ENCODE measurements at places on chromosomes 7 and 10.

GRCh38 chr10:96832721-96833219, 672 bp downstream of the LCOR start:
- peak overlapping the region; percentile 98 for H3K27ac ChIP-seq
- peak; percentile 42 for DNase-seq
- no peaks in the 10 kb centered on the region for H3K36me3 ChIP-seq

DNA sequence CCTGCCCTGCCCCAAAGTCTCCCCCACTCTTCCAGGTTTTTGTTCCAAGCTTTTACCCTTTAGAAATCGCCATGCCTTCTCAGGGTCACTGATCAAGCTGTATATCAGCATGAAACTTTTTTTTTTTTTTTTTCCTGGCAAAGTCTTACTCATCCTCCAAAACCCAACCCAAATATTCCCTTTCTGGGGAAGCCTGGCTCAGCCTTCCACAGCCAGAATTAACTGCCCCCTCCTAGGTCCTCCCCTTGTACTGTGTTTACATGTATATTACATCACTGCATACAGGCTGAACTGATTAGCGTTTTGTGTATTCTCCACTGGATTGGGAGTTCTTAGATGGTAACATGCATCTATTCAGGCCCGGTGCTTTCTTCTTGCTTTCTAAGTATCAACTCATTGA, 4.6 kb upstream of the NOBOX start:
- no peaks in the 10 kb centered on the region for H3K27me3 ChIP-seq
- H3K4me3 ChIP-seq = no peak overlapping the region

DNA sequence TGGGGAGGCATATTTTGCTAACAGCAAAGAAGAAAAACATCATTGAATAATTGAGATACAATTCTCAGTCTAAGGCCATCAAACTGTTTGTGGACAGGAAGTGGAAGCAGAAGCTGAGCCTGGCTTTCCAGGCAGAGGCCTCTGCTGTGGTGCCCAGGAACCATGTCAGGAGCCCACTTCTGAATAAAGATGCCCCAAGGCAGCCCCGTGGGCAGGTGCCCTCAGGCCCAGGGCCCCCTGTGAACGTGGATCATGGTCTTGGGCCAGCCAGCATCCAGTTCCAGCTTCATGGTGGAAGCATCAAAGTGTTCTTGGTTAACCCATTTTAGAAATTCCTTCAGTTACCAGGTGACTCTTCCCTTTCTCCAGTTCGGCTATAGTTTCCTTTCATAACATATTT, 346.8 kb downstream of the PTPRN2 start:
- no peak for DNase-seq
- H3K27me3 ChIP-seq = no peaks in the 10 kb centered on the region
- no peak overlapping the region for H3K4me3 ChIP-seq
- H3K4me1 ChIP-seq = no peaks in the 10 kb centered on the region

- H3K36me3 ChIP-seq = no peaks in the 10 kb centered on the region
- H3K27me3 ChIP-seq = no peaks in the 10 kb centered on the region
- H3K4me1 ChIP-seq = peaks cover 81% of the 10 kb centered on the region
These were observed 82.2 kb downstream of the SORBS1 start for GRCh38 chr10:95478935-95479334.

GRCh38 chr7:113768387-113768786, 150.4 kb downstream of the PPP1R3A start:
- no peak overlapping the region for H3K27ac ChIP-seq
- H3K4me1 ChIP-seq = no peaks in the 10 kb centered on the region
- no peaks in the 10 kb centered on the region for H3K27me3 ChIP-seq
- no peak overlapping the region for H3K4me3 ChIP-seq
- no peak for DNase-seq

DNA sequence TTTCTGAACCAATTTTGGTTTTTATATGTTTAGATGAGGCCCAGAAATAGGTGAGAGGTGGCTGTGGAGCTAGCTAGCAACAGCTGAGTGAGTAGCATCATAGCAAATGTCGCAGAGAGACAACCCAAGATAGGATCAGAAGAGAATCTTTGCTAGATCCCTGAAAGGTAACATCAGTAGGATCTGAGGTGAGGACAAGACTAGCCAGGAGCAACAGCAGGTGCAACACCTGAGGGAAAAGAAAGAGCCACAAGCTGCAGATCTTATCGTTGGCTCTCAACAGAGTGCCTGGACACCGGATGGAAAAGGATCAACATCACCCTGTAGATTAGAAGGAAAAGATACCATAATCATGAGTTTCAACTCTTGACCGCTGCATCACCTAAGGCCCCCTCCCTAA, 4.4 kb downstream of the ST8SIA6 start:
- no peak for DNase-seq
- H3K4me1 ChIP-seq = peaks cover 10% of the 10 kb centered on the region
- no peaks in the 10 kb centered on the region for H3K27me3 ChIP-seq
- no peaks in the 10 kb centered on the region for H3K36me3 ChIP-seq
- no peak overlapping the region for H3K27ac ChIP-seq
- H3K4me3 ChIP-seq = no peak overlapping the region

DNA sequence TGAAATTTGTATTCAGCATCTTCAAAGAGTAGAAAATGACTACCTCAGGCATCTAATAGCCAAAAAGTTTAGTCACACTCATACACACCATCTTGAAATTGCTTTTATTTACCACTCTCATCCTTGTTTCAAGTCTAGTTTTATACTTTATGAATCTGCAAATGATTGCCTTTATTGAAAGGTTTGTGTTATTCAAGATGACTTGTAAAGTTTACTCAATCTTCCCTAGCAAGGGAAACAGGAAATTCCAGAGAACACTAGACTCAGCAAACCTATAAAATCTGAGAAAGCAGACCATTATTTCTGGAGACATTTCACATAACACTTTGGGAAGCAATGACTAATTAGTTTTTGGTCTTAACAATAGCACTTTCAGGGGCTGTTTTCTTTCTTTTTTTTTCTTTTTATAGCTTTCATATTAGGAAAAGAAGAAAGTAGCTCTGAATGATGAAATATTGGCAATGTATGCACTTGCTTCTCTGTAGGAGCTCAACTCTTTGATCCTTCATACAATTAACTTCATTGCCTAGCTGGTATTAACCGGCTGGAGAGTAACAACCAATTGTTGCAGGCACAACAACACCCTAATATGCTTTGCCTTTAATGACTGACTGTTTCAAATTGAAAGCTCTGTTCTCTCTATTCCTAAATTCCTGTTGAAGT, 68.9 kb upstream of the HDAC9 start:
- H3K27ac ChIP-seq = no peak overlapping the region
- no peak for DNase-seq
- H3K27me3 ChIP-seq = no peaks in the 10 kb centered on the region
- H3K4me1 ChIP-seq = peaks cover 3% of the 10 kb centered on the region

DNA sequence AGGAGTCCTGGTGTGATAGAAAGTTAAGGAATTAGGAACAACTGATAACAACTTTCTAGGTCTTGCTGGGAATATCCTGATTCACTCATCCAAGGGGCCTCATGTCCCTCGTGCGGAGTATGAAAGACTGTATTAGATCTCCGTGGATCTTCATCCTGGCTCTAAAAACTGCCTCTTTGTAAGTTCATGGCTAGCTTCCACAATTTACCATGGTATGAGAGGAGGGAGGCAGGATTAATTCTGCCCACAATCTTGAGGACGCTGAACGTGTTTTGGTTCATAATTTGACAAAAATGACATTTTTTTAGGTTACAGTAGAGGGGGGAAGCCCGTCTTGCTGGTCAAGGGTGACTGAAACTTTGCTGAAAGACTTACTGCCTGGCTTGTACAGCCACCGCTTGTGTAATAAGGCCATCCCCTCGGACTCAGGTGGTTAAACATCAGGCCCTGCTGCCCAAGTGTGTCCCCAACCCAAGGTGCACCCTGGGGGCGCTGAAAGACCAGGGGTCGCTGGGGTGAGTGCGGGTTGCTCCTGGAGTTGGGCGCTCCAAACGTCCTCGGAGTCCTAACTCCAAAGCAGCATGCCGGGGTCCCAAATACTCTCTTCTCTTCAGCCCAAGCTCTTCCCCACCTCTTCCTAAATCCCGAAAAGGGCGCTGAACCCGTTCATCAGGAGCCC, 733 bp downstream of the HIBADH start:
- no peak for DNase-seq
- H3K4me1 ChIP-seq = peaks cover 33% of the 10 kb centered on the region
- H3K27ac ChIP-seq = peak overlapping the region; percentile 89
- H3K36me3 ChIP-seq = no peaks in the 10 kb centered on the region

DNA sequence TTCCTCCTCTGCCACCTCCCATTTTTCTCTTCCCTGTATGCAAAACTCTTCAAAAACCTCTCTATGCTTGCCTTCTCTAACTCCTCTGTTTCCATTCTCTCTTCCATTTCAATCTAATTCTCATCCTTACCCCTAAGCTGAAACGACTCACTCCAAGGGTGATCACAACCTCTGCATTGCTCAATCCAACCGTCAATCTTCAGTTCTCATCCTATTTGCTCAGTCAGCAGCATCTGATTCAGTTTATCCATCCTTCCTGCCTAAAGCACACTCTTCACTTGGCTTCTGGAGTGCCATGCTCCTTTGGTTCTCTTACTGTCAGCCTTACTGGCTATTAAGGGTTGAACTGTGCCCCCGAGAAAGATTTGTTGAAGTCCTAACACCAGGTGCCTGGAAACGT, 163.5 kb upstream of the NEBL start:
- no peak overlapping the region for H3K4me3 ChIP-seq
- no peaks in the 10 kb centered on the region for H3K36me3 ChIP-seq
- DNase-seq = no peak
- no peak overlapping the region for H3K27ac ChIP-seq
- H3K27me3 ChIP-seq = no peaks in the 10 kb centered on the region

DNA sequence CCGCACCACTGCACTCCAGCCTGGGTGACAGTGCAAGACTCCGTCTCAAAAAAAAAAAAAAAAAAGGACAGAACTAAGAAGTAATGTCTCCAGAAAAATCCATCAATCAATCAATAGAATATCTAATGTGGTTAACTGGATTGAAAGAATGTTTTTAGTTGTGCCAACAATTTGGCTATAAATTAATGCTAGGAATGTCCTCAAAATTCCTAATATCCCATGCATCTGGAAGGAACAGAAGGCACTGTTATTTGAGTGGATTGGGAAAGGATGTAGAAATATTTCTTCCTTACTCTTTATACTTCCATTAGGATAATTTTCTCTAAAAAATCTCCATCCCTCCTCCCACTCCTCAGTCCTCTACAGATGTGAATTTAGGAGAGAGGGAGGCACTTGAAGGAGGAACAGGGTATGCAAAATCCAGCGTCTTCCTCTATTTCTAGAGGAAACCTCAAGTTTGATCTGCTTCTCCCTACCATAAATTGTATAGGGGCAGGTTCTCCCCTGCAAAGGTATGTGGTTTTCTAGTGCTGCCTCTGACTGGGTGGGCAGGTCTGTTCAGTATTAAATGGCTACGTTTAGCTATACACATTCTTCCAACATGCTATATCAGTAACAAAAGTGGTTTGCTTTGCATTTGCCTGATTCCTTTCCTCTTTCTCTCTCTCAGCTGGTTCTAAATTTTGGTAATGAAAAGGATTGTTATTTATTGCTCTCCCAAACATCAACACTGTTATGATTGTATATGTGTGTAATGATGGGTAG, 54.1 kb downstream of the RNLS start:
- no peaks in the 10 kb centered on the region for H3K4me1 ChIP-seq
- no peak overlapping the region for H3K4me3 ChIP-seq
- DNase-seq = no peak
- no peak overlapping the region for H3K27ac ChIP-seq
- no peaks in the 10 kb centered on the region for H3K36me3 ChIP-seq
- no peaks in the 10 kb centered on the region for H3K27me3 ChIP-seq

DNA sequence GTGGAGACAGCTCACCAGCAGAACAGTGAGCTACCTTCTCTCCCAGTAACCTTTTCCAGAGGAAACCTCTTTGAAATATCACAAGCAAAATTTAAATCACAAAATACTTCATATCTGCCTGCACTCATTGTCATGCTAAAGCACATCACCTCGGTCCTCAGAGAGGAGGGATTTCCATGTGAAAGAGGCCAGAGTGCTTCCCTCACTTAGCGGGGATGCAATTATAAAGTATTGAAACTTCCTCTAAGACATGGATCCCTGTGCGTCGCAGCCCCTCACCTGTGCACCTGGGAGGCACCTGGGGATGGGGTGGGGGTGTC, 457.9 kb downstream of the DNAJB6 start:
- H3K27ac ChIP-seq = no peak overlapping the region
- no peak overlapping the region for H3K4me3 ChIP-seq
- peaks cover 12% of the 10 kb centered on the region for H3K27me3 ChIP-seq

DNA sequence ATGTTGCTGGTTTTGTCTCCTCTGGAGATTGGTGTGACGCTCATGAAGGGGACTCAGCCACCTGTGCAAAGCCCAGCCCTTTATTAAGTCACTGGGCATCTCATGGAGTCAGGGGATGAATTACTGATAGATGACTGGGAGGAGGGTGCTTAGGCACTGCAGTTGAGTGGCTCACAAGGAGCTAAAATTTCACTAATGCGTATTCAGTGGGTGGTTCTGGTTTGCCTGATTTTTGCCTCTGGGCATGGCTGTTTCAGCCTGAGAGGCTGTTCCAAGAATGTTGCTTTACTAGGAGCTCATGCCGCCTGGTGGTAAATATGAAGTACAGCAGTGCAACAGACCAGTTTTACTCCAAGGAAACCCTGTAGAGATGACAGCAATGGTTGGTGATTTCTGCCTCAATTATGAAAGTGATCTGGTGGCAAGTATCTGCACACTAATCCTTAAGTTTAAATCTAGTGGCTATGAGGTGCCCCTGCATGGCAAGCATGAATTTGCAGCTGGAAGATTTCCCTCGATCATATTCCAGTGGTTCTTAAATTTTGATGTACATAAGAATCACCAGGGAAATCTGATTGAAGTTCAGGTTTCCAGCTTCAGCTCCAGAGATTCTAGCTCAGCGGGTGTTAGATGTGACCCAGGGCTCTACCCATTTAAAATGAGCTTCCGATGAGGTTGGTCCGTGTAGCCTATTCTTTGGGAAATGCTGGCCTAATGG, 19.9 kb downstream of the ACTA2 start:
- H3K4me3 ChIP-seq = no peak overlapping the region
- peak overlapping the region; percentile 57 for H3K27ac ChIP-seq
- H3K4me1 ChIP-seq = peaks cover 6% of the 10 kb centered on the region
- DNase-seq = no peak
- no peaks in the 10 kb centered on the region for H3K27me3 ChIP-seq

DNA sequence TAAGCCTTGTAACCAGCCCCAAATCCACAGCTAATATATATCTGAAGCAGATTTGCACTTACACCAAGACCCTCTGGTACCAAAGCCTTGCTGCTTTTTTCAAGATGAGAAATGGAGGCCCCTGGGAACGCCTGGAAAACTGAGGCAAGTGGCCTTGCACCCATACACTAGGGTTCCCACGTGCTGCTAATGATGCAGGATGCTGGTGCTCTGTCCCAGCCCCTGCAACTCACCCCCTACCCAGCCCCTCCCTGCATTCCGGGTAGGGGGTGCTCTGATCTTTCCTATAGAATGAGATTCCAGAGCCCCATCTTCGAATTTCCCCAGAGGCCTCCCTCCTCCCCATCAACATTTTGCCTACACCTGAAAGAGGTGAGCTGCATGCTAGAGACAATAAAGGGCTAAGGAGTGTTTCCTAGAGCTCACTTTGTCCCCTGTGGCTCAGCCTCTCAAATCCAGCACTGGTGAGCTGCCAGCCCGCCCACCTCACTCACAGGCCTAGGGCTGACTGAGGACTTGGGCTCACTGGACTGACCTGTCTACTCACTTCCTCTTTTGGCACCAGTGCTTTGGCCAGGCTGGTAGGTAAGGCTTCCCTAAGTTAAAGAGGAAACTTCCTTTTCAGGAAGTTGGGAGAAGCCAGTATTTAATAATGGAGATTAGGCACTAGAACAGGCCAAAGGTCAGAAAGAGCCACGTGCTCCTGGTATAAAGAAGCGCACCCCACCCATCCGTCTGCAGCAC, 9.8 kb downstream of the RBP4 start:
- no peaks in the 10 kb centered on the region for H3K36me3 ChIP-seq
- DNase-seq = no peak
- no peak overlapping the region for H3K27ac ChIP-seq
- H3K27me3 ChIP-seq = no peaks in the 10 kb centered on the region
- H3K4me3 ChIP-seq = no peak overlapping the region
